NCI-H510A treated with DMSO at 0.1 percent for 48 hours (cell line): ENCODE measurements at places on chromosomes 6 and 20.

DNA sequence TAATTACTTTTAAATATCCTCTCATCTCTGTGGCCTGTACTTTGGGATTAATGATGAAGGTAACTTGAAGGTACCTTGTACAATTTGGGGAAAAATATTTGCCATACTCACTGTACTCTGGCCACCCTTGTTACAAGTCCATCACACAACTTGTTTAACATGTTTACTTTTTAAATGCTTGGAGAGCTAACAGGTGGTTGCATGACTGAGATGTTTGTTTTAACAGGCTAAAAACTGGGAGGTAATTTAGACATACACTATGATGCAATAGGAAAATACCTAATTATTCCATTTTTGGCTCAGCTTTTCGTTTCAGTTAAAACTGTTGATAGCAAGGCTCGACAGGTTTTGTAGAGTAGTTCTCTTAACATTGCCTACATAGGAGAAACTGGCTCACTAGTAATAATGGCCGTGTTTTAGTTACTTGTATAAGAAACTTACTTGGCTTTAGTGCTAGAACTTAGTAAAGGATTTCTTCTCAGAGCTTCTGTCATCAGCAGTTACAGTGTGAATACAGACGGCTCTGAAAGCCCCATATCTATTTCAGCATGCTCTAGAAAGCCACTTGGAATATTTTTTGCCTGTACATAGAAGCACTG lies 489.8 kb upstream of the SOX4 start:
- peak; percentile 91 for DNase-seq

- DNase-seq = no peak
Observed at GRCh38 chr6:322940-323729, 30.8 kb downstream of the DUSP22 start.

GRCh38 chr6:149135809-149136208 lies 181.7 kb upstream of the TAB2 start:
- no peak for DNase-seq

DNA sequence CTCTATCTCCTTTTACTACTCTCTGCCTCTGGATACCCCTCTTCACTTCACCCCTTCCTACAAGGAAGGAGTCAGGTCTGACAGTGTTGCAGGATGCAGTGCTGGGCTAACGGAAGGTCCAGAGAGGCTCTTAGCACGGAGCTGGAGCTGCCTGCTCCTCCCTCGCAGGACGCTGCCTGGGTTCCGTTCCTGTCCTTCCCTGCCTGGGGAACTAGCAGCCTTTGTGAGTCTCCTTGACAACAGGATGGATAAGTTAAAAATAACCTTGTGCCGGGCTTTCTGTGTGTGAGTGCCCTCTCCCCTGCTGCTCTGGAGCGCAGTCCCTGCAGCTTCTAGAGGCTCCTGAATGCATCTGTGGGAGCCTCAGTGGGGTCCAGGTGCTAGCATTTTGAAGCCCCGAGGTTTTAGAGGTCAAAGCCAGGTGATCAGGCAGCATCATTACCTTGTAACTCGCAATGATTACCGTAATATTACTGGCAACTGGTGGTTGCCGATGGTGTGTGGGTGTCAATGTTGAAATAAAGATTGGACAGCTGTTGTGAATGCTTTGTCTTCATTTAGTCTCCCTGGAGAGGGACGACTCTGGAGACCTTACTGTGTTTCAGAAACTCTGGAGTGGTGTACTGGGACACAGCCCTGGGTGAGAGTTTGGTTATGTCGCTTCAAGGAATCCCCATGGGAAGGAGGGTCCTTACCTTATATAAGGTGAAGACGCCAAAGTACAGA lies 44.4 kb downstream of the CDS2 start:
- no peak for DNase-seq

GRCh38 chr20:42887281-42887680 lies 302.4 kb downstream of the PTPRT start:
- DNase-seq = no peak

DNA sequence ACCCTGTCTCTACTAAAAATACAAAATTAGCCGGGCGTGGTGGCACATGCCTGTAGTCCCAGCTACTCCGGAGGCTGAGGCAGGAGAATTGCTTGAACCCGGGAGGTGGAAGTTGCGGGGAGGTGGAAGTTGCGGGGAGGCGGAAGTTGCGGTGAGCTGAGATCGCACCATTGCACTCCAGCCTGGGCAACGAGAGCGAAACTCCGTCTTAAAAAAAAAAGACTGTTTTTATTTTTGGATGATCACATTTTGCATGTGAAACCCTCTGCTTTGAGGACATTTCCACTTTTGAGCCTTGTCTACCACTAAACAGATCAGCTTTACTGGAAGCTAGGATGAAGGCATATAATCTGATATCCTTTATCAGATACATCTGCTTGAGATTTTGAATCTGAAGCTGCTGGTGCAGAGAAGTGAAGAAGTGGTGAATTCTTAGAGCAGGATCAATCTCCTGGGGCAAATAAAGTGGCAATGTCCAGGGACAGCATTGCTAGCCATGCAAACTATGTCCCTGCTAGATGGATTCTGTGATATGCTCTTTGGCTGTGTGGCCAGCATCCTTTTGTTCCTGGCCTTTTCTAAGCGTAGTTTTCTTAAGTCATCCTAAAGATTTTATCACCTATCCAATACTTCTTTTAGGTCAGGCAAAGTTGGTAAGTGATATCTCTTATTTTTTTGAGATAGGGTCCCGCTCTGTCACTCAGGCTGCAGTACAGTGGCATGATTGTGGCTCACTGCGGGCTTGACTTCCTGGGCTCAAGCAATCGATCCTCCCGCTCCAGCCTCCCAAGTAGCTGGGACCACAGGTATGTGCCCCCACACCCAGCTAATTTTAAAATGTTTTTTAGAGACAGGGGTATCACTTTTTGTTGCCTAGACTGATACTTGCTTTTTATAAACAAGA lies 23.3 kb downstream of the RBL1 start:
- DNase-seq = no peak

- no peak for DNase-seq
Observed at GRCh38 chr6:136323431-136324112, 33.9 kb upstream of the BCLAF1 start.

DNA sequence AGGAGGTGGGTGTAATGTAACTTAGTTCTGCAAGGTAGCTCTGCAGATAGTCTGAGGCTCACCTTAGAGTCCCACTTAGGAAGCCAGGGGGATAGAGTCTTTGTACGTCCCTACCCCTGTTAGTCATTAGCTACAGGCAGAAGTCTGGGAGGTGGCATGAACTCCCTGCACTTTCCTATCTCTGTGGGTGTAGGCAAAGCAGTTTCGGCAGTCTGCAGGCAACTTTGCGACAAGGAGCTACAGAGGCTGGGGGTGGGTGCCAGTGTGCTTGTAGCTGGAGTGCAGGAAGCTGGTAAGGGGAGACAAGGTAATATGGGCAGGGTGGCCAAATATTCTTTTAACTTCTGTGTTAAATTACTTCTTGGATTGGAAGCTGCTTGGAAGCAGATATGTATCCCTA lies 45.7 kb downstream of the NKAIN2 start:
- no peak for DNase-seq

DNA sequence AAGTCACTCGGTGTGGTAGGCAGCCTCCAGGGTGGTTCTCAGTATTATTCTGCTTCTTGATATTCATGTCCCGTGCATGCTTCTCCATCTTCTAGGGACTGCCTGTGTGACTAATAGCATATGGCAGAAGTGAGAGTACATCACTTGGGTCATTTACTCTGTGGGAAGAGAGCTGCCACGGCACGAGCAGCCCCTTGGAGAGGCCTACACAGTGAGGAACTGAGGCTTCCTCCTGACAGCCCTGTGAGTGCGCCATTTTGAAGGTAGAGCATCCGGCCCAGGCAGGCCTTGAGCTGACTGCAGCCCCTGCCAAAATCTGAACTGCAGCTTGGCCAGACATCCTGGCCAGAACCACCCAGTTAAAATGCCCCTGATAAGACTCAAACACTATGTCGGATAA lies 17.3 kb upstream of the MCUR1 start:
- no peak for DNase-seq

DNA sequence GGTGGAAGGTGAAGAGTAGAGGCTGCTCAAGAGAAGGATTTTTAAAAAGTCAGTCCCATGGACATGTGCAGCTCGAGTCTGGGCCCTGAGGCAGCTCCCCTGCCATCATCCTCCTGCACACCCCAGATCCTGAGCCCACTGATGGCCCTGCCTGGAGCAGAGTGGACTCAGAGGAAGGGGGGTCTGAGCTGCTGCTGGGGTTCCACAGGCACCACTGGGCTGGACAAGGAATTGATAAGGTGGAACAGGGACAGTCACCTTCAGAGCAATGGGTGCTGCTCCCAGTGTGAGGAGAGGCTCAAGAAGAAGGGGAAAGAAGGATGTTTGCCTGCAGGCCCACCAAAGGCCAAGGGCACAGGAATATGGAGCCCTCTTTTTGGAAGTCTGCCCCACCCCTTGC lies 6.2 kb downstream of the ULBP2 start:
- DNase-seq = no peak

GRCh38 chr20:17376031-17376430 lies 149.2 kb downstream of the PCSK2 start:
- no peak for DNase-seq

GRCh38 chr20:61886721-61887595 lies 178.7 kb downstream of the TAF4 start:
- no peak for DNase-seq

GRCh38 chr6:83601119-83601518 lies 88.8 kb downstream of the PRSS35 start:
- DNase-seq = no peak

DNA sequence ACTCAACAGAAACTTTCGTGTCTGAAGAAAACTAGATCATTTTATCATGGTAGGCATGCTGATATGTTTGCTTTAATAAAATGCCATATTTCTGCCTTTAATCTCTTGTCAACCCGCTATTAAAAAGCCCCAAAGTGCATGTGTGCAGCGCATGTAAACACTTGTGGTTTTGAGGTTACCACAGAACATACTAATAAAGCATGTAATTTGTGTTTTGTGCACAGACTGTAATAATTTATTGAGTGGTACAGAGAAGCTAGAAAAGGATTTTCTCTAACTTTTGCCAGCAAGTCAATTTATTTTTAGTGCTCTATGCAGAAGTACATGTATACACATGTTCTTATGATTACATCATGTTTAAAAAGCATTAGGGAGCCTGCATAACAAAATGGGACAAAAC lies 349.9 kb upstream of the SLC35B3 start:
- no peak for DNase-seq

DNA sequence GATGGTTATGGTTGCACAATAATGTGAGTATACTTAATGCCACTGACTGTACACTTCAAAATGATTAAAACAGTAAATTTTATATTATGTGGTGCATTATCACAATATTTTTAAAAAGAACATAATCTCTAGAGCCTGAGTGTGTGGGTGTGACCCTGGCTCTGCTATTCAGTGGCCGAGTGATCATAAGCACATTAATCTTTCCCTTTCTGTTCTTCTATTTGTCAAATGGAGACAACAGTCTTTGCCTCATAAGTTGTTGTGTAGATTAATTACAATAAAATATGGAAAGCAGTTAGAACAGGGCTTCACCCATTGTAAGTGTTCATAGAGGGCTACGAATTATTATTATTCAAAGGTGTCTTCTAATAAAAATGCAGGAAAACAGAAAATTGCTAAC lies 548.6 kb downstream of the HTR1B start:
- DNase-seq = no peak

- DNase-seq = no peak
Observed at GRCh38 chr6:38728203-38728602, 13.1 kb downstream of the DNAH8 start.

DNA sequence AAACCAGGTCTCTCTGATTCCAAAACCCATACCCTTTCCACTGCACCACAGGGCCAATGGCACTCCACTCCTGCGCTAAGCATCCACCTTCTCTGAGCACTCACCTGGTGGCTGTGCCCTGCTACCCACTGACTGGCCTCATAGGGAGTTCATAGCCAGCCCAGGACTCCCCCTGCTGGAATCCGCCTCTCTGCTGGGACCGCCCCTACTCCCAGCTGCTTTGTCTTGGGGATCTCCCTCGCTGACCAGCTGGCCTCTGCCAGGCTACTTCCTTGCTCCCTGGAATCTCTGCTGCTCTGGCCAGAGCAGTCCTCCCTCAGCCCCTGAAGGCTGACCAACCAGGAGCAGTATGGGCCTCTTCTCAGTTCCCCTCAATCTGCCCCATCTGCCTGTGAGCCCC lies 129.7 kb downstream of the FAXC start:
- DNase-seq = no peak

- no peak for DNase-seq
Observed at GRCh38 chr6:144543006-144543871, 258.1 kb downstream of the UTRN start.

- DNase-seq = no peak
Observed at GRCh38 chr20:37204056-37204455, 24.7 kb upstream of the MROH8 start.

DNA sequence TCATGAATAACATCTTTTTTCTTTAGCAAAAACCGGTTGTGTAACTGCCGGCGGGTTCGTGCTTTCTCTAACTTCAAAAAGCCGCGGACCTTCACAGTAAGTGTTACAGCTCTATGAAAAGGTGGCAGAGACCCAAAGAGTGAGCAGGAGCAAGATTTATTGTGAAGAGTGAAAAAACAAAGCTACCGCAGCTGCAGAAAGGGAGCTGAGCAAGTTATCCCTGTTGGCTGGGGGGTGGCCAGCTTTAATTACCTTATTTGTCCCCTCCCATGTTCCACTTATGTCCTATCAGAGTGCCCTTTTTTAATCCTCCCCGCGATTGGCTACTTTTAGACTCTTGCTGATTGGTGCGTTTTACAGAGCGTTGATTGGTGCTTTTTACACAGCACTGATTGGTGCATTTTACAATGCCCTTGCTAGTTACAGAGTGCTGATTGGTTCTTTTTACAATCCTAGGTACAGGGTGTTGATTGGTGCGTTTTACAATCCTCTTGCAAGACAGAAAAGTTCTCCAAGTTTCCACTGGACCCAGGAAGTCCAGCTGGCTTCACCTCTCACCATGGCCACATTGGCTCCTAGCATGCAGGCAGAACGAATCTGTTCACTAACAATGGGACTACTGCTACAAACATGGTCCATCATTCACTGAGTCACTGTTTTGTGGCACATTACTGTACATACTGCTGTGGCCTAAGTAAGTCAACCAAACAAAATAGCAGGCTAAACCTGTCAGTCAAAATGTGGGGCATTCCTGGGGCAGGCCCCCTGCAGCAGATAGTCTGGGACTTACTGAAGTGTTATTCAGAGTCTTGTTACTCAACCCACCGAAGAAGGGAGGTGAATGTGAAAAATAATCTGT lies 52.8 kb downstream of the MYLIP start:
- DNase-seq = no peak

DNA sequence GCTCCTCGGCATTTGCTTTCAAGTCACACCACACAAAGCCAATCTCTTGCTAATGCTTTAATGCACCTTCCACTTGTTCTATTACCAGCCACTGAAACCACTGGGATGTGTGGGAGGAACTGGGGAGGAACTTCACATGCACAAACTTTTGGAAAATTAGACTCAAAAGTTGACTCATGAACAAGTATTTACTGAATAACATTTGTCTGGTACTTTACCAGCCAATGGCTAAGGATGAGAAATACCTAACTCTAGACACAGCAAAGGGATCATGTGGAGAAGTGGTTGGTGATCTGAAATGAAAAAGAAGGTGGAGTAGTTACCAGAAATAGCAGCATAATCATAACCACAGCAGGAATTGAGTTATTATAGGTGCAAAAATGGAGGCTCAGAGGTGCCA lies 554.0 kb upstream of the NOX3 start:
- no peak for DNase-seq

- DNase-seq = no peak
Observed at GRCh38 chr20:36313476-36313875, 7.3 kb downstream of the DLGAP4 start.

- peak; percentile 78 for DNase-seq
Observed at GRCh38 chr20:25859649-25860530, 163.2 kb upstream of the ZNF337 start.

- DNase-seq = no peak
Observed at GRCh38 chr20:61840779-61841455, 224.8 kb downstream of the TAF4 start.

GRCh38 chr6:151118461-151119123 lies 121.2 kb upstream of the AKAP12 start:
- no peak for DNase-seq
